ENCODE measurements at places on chromosomes 1 and 21. TPM values are rescaled to one million over a fixed set of nuclear protein-coding genes. Genes with fewer than 3 reads are reported as not detected.

BARHL2 gene
- not detected for total RNA-seq

LEFTY1 gene
- total RNA-seq: not detected

CLCA1 gene
- total RNA-seq: not detected

PLA2G4A gene
- 8.4 TPM for total RNA-seq

FMO5 gene
- 1.5 TPM for total RNA-seq

RNF187 gene
- 50.2 TPM for total RNA-seq

Measured in tongue (tissue), 3 donors.